Osteoblast (primary cell): ENCODE measurements at places on chromosomes 3 and 15.

- no peak for DNase-seq
These were observed 82.3 kb downstream of the ST6GAL1 start for GRCh38 chr3:187012609-187013051.

DNA sequence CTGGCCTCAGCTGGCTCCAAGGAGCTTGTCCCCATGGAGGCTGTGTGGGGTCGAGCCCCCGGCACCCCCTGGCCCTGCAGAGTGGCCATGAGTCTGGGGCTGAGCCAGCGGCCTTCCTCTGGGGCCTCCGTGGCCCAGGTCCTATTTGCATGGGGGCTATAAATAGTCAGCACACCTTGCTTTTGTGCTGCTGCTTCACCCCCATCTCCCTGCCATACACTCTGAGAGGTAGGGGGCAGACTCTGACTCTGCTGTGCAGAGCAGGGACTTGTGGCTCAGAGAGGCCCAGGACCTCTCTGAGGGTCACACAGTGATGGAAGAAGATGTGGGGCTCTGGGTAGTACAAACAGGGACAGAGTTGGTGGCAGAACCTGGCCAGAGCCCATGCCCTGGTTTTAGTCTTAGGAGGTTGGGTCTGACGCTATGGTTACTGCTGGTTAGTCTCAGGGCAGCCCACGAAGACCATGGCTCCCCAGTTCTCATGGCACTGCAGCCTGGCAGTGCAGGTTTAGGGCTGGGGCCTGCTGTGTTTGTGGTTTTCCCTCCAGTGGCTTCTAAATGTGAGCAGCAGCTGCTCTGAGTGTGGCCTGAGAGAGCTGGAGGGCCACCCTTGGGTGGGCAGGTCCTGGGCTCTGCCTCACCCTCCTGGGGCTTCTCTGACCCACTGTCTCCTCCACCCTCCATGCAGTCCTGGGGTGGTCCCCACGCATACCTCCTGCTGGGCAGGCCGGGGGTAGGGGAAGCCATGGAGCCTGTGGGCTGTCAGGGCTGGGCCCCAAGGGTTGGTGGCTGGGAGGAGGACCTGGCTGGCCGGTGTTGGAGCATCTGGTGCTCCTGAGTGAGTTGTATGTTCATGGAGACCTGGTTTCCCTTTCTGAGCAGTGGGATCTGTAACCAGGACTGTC is 13.6 kb downstream of the PRKCD start:
- DNase-seq, result peak; percentile 69

DNA sequence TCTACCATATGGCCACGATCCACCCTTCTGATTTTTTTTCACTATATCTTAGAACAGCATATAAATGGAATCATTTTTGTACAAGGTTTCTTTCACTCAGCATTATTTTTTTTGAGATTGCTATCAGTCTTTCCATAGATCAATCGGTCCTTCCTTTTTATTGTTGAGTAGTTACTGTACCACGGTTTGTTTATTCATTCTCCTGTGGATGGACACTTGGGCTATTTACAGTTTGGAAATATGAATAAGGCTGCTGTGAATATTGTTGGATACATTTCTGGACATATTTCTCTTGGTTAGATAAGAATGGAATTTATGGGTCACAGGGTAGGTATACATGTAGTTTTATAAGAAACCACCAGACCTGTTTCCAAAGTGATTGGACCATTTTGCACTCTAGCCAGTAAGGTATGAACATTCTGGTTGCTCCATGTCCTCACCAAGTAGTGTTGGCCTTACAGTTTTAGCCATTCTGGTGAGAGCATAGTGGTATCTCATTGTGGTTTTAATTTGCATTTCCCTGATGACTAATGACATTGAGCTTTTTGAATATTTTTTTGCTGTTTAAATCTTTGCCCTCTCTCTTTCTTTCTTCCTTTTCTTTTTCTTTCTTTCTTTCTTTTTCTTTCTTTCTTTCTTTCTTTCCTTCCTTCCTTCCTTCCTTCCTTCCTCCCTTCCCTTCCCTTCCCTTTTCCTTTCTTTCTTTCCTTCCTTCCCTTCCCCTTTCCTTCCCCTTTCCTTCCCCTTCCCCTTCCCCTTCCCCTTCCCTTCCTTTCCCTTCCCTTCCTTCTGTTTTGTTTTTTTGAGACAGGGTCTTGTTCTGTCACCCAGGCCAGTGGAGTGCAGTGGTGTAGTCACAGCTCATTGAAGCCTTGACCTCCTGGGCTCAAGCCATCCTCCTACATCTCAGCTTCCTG is 49.2 kb downstream of the LRRK1 start:
- DNase-seq, result no peak

GRCh38 chr3:88219138-88219792 is 69.5 kb downstream of the C3orf38 start:
- peak; percentile 91 for DNase-seq

DNA sequence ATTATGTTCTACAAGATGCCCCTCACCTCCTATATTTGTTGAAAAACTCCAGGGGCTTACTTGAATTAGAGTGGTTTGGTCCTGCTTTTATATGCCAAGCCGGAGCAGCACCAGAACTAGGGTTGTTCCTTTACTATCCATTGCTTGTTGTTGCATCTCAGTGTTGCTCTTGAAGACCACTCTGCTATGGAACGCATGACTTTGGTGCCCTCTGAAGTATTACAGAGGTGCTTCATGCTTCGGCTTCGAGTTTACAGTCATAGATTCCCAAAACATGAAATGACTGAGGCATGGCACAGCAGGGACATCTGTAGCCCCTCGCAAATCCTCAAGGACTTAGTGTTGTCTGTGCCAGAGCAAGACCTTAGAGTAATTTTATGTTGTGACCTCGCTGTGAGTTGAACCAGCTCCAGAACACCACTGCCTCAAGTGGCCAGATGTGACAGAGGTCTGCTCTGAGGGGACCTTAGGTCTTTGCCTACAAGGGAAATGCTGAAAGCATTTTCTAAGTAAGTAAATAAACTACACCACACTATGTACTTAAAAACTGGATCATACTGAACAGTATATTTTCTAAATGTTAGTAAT is 67.2 kb upstream of the SIAH2 start:
- no peak for DNase-seq

DNA sequence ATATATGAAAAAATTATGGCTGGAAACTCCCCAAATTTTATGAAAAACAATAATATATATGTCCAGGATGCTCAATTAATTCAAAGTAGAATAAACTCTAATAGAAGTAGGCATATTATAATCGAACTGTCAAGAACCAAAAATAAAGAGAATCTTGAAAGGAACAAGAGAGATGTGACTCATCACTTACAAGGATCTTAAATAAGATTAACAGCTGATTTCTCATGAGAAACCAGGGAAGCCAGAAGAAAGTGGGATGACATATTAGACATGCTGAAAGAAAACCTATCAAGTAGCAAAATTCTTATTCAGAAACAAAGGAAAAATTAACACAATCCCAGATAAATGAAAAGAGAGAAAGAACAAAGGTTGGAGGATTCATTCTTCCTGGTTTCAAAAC is 66.8 kb downstream of the FAIM start:
- DNase-seq, result no peak

GRCh38 chr3:47082519-47082918 is 81.4 kb downstream of the SETD2 start:
- peak; percentile 5 for DNase-seq

DNA sequence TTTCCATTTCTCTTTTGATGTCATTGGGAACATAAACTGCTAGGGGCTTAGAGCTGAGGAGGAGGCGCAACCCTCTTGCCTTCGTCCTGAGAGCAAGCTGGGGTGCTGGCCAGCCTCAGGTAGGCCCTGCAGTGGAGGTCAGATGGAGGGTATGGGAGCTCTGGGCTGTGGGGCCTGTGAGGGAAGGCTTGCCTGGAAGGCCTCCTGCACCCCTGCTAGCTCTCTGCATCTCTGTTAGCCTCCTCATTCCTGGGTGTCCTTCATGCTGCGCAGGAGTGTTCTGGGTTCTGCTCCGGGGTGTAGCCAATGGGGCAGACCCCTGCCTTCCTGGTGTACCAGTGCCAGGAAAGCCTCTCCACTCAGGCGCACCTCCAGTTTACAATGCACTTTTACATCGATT is 11.8 kb downstream of the GP5 start:
- no peak for DNase-seq

GRCh38 chr15:66840615-66841390 is 138.8 kb downstream of the SMAD6 start:
- no peak for DNase-seq

DNA sequence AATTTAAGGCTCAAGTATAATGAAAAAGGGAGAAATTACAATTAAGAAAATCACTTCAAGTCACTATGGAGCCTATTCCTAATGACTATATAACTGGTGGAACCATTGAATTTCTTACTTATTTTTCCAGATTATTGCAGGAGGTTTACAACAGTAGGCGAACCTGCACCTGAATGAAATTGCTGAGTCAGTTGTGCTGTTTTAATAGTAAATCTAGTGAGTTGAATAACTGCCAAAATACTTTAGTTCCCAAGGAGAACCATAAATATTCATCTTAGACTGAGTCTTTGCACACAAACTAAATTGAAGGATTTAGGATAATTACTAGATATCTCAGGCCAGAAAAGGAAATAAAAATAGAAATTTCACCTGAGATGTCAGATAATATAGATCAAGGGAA is 1052.8 kb downstream of the NAALADL2 start:
- DNase-seq, result no peak

DNA sequence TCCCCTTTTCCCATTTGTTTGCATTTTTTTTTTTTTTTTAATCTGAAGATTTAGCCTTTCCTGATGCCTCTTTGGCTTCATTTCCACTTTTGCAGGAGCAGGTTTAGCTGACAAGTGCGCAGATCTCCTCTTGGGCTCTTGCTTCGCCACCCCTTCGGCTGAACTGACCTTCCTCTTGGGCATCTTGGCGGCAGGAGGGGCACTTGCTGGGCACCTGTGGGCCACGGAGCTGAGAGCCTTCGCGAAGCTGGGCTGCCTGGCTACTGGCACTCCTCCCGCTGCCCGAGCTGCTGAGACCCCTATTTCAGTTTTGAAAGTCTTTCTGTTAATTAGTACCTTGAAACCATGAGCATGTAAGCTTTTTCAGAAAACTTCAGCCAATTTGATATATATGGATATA is 8.8 kb downstream of the ARL13B start:
- no peak for DNase-seq

DNA sequence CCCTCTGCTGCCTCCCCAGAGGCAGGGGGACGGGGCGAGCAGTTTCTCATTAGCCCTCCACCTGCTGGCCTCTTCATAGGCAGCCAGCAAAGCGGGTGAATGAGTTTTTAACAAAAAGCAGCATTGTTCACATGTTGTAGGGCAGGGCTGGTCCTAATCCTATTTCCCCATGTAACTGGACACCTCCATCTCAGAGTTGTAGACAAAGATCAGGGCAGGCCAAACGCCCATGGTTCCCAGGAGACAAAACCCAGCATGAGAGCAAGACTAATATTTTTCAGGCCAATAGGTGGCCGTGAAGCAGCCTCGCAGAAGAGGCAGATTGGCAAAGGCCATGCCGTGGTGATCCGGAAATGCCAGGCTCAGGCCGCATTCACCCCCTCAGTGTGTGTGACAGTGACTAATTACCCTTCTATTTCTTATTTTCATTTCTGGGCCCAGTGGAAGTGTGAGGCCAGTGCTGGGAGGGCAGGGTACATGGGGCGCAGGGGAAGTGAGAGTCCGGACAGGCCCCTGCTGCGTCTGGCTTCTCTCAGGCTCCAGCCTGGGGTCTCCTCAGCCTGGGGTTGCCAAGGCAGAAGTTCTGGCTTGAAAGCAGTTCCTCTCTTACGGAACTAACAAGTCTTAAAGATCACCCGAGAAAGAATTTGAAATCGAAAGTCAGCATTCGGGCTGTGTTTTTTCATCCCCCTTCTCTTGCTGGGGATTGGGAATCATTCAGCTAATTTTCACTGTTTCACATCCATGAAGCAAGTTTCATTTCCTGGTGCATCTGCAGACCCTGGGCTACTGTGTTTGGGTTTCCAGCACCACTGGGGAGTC is 64.8 kb downstream of the BOC start:
- peak; percentile 97 for DNase-seq

DNA sequence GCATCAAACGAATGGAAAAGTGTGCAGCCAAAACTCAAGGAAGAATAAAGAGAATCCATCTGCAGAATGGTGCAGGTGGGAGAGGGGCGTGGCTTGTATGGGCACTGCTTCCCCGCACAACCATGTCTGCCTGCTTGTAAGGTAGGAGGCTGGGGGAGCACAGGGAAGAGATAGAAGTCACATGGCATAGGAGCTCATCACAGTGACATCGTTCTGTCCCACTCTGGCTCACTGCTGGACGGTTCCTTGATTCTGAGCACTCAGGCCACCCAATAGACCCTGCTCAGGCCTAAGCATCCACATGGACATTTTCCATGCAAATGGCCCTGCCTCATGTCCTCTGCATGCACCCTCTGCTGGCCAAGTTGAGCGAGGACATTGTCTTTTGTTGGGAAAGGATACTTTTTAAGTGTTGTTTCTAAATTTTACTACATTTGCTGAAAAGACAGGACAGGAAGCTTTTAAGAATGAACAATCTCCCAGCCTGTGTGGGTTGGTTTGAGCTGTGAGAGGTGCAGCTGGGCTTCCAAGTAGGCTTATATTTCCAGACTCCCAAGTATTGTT is 3.1 kb downstream of the MYLK start:
- peak; percentile 81 for DNase-seq

- DNase-seq, result no peak
These were observed 1.9 kb downstream of the P2RY12 start for GRCh38 chr3:151382671-151383070.

DNA sequence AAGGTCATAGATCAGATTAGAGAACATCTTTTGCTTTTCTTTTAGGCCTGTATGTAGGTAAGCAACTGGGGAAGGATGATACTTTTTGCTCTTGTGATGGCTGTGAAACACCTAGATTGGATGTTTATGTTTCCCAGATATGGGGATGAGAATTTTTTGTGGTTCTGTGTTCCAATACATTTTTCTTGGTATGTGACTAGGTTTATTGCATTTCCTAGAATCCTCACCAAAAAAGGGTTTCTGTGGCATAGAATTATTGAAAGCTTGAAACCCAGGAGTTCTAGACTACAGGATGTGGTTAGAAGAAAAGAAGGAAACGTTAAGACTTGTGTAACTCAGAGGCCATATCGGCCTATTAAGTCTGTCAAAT is 25.8 kb downstream of the OXNAD1 start:
- DNase-seq, result no peak

GRCh38 chr15:42165106-42165505 is 8.7 kb upstream of the PLA2G4F start:
- no peak for DNase-seq

GRCh38 chr3:164748626-164749025 is 329.7 kb downstream of the SI start:
- no peak for DNase-seq

- no peak for DNase-seq
These were observed 14.5 kb downstream of the H1-8 start for GRCh38 chr3:129557548-129557894.

- DNase-seq, result no peak
These were observed 19.1 kb upstream of the HHATL start for GRCh38 chr3:42721690-42722089.

DNA sequence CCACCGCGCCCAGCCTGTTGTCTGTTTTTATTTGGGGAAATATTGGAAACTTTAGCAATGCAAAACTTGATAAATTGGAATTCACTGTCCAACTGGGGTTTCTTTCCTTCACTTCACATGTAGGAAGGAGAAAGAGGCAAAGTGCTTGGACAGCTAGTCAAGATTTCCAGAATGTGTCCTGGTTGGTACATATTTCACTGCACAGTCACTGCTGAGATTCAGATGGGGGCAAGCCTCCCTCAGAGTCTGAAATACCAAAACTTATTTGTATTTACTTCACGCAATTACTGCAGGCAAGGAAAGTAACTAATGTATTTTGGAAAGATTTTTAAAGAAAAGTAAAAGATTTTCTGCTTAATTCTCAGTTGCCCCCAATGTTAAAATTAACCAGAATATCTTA is 21.0 kb downstream of the LRRC31 start:
- DNase-seq, result no peak
